ENCODE measurements at places on chromosomes 7 and 10. TPM values are rescaled to one million over a fixed set of nuclear protein-coding genes. Genes with fewer than 3 reads are reported as not detected.

PTER gene
- polyA plus RNA-seq, result 14.7 TPM

DGKI gene
- polyA plus RNA-seq, result not detected

TWIST1 gene
- not detected for polyA plus RNA-seq

BMPER gene
- polyA plus RNA-seq, result not detected

NKX1-2 gene
- not detected for polyA plus RNA-seq

SFTPA1 gene
- polyA plus RNA-seq, result not detected

DENND2A gene
- 0.98 TPM for polyA plus RNA-seq
